ENCODE measurements at places on chromosomes 12 and 14.

DNA sequence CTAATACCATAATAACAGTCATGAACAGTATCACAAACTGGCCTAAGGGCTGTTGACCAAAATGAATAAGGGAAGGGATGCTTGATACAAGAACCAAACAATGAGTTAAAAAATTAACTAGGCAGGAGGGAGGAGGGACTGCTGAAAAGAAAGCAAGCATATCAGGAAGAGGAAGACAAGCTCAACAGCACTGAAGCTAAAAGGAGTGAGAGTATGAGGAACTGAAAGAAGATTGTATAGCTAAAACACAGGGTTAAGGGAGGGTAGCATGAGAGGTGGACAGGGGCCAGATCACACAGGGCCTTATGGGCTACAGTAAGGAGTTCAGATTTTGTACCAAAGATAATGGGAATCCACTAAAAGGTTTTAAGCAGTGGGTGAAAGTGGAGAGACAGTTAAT, 34.1 kb downstream of the ITGA7 start:
- no peak overlapping the region for H3K4me3 ChIP-seq
- H3K27ac ChIP-seq = no peak overlapping the region
- H3K36me3 ChIP-seq = no peaks in the 10 kb centered on the region
- H3K27me3 ChIP-seq = no peaks in the 10 kb centered on the region
- H3K4me1 ChIP-seq = no peaks in the 10 kb centered on the region
- no peak for DNase-seq

DNA sequence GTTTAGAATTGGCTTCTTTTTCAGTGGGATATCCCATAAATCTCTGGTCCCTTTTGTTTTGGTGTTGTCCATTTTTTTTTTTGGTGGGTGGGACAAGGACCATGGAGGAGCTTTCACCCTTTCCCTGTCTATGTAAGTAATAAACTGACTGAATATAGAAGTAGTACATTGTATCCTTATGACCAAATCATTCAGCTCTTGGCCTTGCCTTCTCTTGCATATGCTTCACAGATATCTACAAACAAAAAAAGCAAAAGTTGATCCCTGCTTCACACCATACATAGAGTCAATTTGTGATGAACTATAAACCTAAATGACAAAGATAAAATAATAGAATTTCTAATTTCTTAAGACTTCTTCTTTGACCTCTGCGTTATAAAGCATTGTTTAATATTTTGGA, 59.8 kb downstream of the SIX1 start:
- H3K4me3 ChIP-seq = no peak overlapping the region
- H3K27me3 ChIP-seq = no peaks in the 10 kb centered on the region
- H3K4me1 ChIP-seq = no peaks in the 10 kb centered on the region
- no peaks in the 10 kb centered on the region for H3K36me3 ChIP-seq
- H3K27ac ChIP-seq = no peak overlapping the region

DNA sequence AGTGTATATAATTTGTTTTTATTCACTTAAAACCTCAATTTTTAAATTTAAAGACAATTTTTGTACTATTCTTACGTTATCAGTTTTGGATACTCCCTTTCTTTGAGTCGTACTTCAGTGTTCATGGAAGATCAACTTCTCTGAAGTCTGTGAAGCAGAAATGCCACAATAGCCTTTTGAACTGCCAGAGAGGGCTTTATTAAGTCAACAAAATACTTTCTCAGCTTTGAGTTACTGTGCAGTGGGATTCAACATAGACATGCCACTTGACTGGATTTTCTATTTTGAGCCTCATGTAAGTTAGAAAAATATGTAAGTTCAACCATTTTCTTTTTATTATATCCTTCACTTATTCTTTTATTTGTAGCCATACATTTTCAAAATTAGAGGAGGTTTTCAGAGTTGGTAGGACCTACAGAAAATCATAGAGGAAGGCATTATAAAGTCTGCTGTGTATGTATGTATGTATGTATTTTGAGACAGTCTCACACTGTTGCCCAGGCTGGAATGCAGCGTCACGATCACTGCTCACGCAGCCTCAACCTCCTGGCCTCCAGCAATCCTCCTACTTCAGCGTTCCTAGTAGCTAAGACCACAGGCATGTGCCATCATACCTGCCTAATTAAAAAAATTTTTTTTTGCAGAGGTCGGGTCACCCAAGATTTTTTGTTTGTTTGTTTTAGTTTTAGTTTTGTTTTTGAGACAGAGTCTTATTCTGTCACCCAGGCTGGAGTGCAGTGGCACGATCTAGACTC, 31.3 kb upstream of the BCAT1 start:
- DNase-seq = no peak
- no peaks in the 10 kb centered on the region for H3K4me1 ChIP-seq
- no peaks in the 10 kb centered on the region for H3K27me3 ChIP-seq

DNA sequence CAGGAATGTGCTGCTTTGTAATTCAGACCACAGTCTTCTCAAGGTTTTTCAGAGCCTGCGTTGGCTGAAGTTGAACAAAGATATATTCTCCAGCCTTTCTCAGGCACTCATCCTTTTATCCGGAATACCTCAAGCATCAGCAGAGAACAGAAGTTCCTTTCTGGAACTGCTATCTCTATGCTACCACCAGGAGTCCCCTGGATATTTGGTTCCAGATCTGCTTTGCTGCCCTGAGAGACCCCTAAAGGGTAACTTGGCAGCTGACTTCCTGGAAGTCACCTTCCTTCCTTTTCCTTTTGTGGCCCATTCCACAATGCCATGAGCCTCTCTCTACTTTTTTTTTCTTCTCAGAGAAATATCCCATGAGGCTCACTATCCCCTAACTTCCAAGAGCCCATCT, 188.2 kb downstream of the PLCZ1 start:
- H3K4me3 ChIP-seq = no peak overlapping the region
- no peaks in the 10 kb centered on the region for H3K36me3 ChIP-seq
- no peak overlapping the region for H3K27ac ChIP-seq
- H3K27me3 ChIP-seq = no peaks in the 10 kb centered on the region
- H3K4me1 ChIP-seq = no peaks in the 10 kb centered on the region
- DNase-seq = peak; percentile 53

- H3K4me1 ChIP-seq = no peaks in the 10 kb centered on the region
- DNase-seq = no peak
- no peaks in the 10 kb centered on the region for H3K27me3 ChIP-seq
- no peaks in the 10 kb centered on the region for H3K36me3 ChIP-seq
- H3K27ac ChIP-seq = no peak overlapping the region
Observed at GRCh38 chr12:70853326-70853725, 67.2 kb downstream of the PTPRR start.

GRCh38 chr14:33569821-33570687, 380.8 kb downstream of the EGLN3 start:
- H3K36me3 ChIP-seq = no peaks in the 10 kb centered on the region
- H3K27ac ChIP-seq = no peak overlapping the region
- H3K4me3 ChIP-seq = no peak overlapping the region
- H3K4me1 ChIP-seq = peaks cover 10% of the 10 kb centered on the region
- H3K27me3 ChIP-seq = no peaks in the 10 kb centered on the region
- no peak for DNase-seq

GRCh38 chr12:10211940-10212738, 538 bp upstream of the GABARAPL1 start:
- peak overlapping the region; percentile 46 for H3K27ac ChIP-seq
- peak; percentile 98 for DNase-seq
- H3K36me3 ChIP-seq = no peaks in the 10 kb centered on the region

- no peaks in the 10 kb centered on the region for H3K36me3 ChIP-seq
- H3K4me1 ChIP-seq = no peaks in the 10 kb centered on the region
- no peak overlapping the region for H3K4me3 ChIP-seq
- H3K27me3 ChIP-seq = no peaks in the 10 kb centered on the region
- no peak for DNase-seq
- H3K27ac ChIP-seq = no peak overlapping the region
Observed at GRCh38 chr14:72714094-72714493, 179.8 kb downstream of the DPF3 start.

GRCh38 chr12:132502149-132502881, 12.4 kb downstream of the FBRSL1 start:
- no peak overlapping the region for H3K4me3 ChIP-seq
- no peaks in the 10 kb centered on the region for H3K27me3 ChIP-seq
- no peak overlapping the region for H3K27ac ChIP-seq
- peaks cover 13% of the 10 kb centered on the region for H3K4me1 ChIP-seq
- peak; percentile 76 for DNase-seq
- no peaks in the 10 kb centered on the region for H3K36me3 ChIP-seq

DNA sequence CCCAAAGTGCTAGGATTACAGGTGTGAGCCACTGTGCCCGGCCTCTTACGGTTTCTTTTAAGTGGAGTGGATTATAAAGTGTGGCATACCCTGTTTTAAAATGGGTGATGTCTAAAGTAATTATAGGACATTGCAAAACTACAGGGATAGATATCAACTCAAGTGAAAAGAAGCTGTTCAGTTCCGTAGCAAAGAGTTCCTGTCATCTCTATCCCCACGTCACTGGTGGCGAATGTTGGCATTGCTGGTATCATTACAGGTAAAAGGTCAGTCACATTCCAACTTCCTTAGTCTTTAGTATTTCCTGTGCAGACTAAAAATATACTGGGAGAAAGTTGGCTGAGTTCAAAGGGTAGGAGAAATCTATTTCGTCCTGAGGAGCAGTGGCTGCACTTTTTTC, 95.6 kb upstream of the SLC38A2 start:
- no peak overlapping the region for H3K27ac ChIP-seq
- peaks cover 1% of the 10 kb centered on the region for H3K4me1 ChIP-seq
- no peak overlapping the region for H3K4me3 ChIP-seq

GRCh38 chr12:111766608-111767361, at the start of gene ALDH2:
TSS of gene ALDH2 (plus strand) at chr12:111766933. CDS start at chr12:111766983, 50 bp downstream.
- H3K4me3 ChIP-seq = peak within 1 kb of the TSS; percentile 90
- H3K4me1 ChIP-seq = peaks cover 8% of the 10 kb centered on the region
- peak; percentile 93 for DNase-seq
- peak within 1 kb of the TSS; percentile 71 for H3K27ac ChIP-seq

DNA sequence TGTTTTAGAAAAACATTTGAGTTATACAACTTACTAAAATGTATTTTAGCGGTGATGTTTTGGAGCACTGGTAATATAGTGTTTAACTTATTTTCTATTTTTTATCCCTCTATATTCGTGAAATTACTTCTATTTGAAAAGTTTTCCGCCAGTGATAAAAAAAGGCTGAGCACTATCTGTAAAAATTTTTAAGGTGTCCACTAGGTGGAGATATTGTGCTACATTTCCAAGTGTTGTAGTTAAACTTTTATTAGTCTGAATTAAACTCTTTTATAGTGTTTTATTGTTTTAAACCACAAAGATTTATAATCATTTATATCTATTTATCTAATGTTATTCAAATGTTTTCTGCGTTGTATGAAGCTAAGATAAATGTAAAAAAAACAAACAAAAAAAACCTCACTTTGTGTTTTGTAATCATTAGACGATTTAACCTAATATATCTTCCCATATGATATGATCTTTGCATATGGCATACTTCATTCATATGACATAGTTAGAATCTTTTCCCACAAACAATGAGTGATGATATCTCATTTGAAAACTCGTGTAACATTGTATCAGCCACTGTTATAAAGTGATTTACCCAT, 11.8 kb downstream of the ALG10B start:
- peak; percentile 21 for DNase-seq
- H3K27me3 ChIP-seq = no peaks in the 10 kb centered on the region
- H3K4me3 ChIP-seq = no peak overlapping the region
- H3K27ac ChIP-seq = no peak overlapping the region

- no peaks in the 10 kb centered on the region for H3K4me1 ChIP-seq
- H3K36me3 ChIP-seq = no peaks in the 10 kb centered on the region
- H3K27ac ChIP-seq = no peak overlapping the region
- H3K27me3 ChIP-seq = no peaks in the 10 kb centered on the region
- peak; percentile 81 for DNase-seq
Observed at GRCh38 chr12:113196990-113197389, 11.5 kb downstream of the RITA1 start.

DNA sequence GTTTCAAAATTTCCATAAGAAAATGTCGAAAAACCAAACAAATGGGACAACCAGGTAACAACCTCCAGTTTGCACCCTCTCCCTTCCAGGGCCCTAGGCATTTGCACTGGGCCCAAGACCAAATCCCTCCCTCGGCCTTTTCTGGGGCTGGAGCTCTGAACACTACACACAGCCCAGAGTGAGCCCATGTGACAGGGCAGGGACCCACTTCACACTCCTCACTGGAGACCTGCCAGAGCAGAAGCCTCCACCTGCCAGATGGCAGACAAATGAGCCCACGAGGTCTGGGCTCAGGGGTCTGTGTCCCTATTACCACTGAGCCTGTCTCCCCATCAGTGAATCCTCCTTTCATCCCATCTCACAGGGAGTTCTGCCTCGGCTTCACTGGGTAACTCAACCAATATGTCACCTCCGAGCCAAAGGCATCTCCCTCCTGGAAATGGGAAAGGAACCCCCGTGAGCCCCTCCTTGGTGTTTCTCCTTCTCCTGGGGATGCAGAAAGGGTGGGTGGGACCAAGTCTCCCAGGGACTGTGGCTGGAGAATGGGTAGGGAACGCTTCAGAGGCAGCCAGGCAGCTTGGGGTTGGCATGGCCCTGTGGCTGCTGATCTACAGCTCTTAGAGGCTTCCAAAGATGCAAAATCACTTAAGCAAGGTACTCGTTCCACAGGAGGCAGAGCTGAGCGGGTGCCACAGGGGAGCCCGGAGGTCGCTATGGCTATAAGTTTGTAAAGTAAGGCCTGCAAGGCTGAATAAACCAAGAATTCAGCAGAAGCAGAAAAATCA, 10.6 kb downstream of the VWF start:
- H3K36me3 ChIP-seq = peaks cover 2% of the 10 kb centered on the region
- H3K4me1 ChIP-seq = no peaks in the 10 kb centered on the region
- H3K4me3 ChIP-seq = no peak overlapping the region
- DNase-seq = no peak
- H3K27me3 ChIP-seq = no peaks in the 10 kb centered on the region

GRCh38 chr12:117832459-117833457, 136.0 kb downstream of the KSR2 start:
- H3K27me3 ChIP-seq = no peaks in the 10 kb centered on the region
- H3K36me3 ChIP-seq = no peaks in the 10 kb centered on the region
- H3K27ac ChIP-seq = no peak overlapping the region
- no peaks in the 10 kb centered on the region for H3K4me1 ChIP-seq

DNA sequence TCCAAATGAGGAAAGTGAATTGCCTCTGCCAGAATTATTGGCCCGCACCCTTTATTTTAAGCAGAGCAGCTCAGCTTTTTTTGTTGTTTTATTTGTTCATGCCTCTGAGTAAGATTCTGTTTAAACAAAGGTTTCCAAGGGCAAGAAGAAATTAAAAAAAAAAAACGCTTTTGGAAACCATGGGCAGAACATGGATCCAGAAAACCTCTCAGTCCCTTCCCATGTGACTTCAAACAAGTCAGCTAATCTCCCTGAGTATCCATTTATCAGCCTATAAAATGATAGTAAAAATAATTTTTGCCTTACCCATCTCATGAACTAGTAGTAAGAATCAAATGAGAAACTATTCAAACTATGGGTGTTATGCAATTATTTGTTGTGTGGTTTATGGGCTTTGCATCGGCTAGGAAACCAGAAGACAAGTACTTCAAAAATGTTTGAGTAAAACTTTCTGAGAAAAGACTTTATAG, 27.6 kb downstream of the KITLG start:
- no peaks in the 10 kb centered on the region for H3K27me3 ChIP-seq
- H3K27ac ChIP-seq = no peak overlapping the region
- H3K36me3 ChIP-seq = no peaks in the 10 kb centered on the region
- H3K4me3 ChIP-seq = no peak overlapping the region
- peaks cover 3% of the 10 kb centered on the region for H3K4me1 ChIP-seq

GRCh38 chr12:131211340-131211938, 257.7 kb downstream of the ADGRD1 start:
- no peak for DNase-seq
- H3K27ac ChIP-seq = no peak overlapping the region
- H3K4me3 ChIP-seq = no peak overlapping the region
- no peaks in the 10 kb centered on the region for H3K4me1 ChIP-seq
- no peaks in the 10 kb centered on the region for H3K36me3 ChIP-seq

- H3K36me3 ChIP-seq = no peaks in the 10 kb centered on the region
- peaks cover 7% of the 10 kb centered on the region for H3K4me1 ChIP-seq
- H3K27ac ChIP-seq = peak overlapping the region; percentile 63
- DNase-seq = peak; percentile 60
- H3K4me3 ChIP-seq = no peak overlapping the region
- H3K27me3 ChIP-seq = no peaks in the 10 kb centered on the region
Observed at GRCh38 chr12:630656-631632, 32.3 kb downstream of the NINJ2 start.

Data from mesendoderm (in vitro differentiated cells).